Fibroblast of skin of right biceps (primary cell): ENCODE measurements at places on chromosomes 3 and 15.

- DNase-seq: peak; percentile 6
Measured at GRCh38 chr3:76888856-76889255, 151.0 kb upstream of the ROBO2 start.

GRCh38 chr15:64878705-64879104 lies 33.0 kb upstream of the ANKDD1A start:
- no peak for DNase-seq

DNA sequence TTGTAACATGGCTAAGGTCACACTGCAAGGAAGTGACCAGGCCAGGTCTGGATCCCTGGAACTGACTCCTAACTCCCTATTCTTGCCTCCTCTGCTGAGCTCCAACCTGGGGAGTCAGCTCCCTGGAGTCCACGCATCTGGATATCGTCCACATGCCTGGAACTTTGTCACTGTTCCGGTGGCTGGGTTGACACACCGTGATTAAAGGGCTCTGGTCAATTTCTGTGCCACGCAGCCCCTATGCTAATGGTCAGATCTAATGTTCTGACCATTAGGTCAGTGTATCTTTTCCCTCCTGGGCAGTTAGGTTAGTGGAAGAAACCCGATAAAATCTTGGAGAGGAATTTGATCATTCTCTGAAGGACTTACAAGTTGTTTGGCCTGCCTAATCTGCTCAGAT lies 1.6 kb upstream of the TPM1 start:
- no peak for DNase-seq

DNA sequence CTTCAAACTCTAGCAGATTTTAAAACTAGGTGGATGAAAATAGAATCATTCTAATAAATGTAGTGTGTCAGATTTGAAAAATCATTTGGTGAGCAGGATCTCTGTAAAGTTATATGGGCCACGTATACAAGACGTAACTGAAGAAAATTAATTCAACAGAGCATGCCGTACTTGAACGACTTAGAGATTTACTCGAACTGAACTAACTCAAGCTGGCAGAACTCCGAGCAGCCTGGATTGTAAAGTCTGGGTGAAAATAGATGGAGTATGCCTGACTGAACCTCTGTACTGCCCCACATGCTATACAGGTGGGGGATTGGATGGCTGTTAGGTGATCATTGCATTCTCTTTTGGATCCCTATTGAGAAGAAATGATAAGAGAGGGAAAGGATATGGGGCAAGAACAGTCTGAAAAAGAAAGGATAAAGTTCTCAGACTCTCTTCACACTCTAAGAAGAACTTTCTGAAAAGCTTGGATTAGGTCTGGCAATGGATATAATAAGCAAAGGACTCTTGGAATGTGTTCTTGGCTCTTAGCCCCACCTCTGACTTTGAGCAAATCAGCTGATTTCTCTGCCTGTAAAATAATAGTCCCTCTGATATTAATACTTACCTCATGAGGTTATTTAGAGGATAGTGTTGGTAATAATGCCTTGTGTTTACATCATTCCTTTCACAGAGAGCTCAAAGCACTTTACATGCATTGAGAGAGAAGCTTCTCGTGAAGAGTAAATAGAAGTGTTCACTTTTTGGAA lies 147.5 kb downstream of the FILIP1L start:
- DNase-seq: peak; percentile 71

DNA sequence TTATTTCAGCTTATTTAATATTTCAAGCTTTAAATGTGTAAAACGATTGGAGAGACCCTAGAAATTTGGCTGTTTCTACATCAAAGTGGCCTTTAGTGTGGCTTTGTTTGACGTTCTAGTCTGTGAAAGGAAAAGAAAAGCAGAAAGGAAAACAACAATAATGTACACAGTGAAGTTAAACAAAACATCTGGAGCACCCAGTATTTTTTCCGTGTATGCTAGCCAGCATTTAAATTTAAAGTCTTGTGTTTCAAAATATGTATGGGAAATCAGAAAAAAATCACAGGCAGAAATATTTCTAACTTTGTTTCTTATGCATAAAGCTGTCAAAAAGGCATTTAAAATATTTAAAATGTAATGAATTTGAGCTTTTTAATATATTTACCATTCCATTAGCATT lies 218.1 kb downstream of the NAALADL2 start:
- DNase-seq: no peak

GRCh38 chr3:88584451-88584850 lies 434.7 kb downstream of the C3orf38 start:
- DNase-seq: no peak

DNA sequence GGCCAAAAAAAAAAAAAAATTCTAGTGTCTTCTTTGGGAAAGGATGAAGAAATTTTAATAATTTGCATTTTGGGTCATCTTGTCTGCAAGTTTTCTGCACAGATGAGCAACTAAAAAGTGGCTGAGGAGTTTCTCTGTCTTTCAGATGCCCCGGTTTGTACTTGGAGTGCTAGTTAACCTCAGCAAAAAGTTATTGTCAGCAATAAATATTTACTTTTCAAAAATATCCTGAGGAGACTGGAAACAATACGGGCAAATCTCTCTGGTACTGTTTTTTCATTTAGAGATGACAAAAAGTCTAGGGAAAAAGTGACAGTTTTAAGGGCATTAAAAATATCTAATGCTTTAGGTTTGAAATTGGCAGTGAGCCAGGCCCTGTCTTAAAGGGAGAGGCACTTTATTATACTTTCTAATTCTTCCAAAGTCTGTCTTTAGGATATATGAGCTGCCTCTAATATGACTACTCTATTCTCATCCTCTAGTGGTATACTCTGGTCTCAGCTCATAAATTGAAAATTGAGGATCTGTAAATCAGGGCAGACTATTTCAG lies 436.0 kb upstream of the NR2F2 start:
- no peak for DNase-seq

DNA sequence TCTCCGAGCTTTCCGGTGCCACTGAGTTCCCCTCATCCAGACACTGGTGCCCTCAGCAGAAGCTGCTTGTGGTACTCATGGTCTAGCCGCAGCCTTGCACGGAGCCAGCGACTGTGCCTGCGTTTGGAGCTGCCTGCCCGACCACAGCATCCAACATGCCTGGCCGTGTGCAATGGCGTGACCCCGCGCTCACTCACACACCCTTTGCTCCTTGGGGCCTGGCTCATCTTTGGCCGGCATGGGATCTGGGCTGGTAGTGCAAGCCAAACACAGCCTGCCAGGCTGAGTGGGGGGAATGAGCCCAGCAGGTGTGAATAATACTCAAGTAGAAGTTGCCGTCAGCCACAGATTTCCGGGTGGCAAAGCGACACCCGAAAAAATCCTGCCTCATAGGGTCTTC lies 1178.7 kb upstream of the GBE1 start:
- DNase-seq: no peak

DNA sequence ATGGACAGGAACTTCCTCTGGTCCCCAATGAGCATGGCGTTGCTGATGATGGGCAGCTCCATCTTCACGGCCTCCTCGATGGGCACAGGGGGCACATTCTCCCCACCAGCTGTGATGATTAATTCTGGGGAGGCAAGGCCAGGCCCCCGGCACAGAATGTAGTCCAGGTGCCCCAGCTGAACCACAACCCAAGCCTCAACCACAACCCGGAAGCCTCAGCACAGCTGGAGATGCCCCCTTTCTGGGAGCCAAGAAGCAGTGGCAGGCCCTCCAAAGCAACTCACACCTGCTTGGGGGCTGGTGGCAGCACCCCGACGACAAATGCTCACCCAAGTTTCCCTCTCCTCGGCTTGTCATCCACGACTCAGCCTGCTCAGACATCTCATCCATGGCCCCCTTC lies 25.2 kb downstream of the IDH3A start:
- DNase-seq: no peak

DNA sequence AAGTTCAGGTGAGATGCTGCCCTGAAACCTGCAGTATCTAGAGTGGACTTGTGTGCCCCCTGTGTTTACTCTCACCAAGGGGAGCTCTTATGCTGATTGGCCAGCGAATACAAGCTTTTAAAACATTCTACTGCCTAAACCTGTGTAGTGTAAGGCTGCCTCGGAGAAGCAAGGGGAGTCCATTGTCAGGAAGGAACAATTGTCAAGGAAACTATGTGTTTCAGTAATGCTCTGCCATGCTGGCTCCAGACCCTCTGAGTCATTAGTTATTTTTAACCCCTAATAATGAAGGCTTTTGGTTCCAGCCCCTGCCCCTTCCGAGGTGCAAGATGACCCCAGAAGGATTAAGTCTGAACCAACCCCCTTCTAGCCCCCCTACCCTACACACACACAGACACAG lies 66.1 kb upstream of the CHMP2B start:
- DNase-seq: no peak

DNA sequence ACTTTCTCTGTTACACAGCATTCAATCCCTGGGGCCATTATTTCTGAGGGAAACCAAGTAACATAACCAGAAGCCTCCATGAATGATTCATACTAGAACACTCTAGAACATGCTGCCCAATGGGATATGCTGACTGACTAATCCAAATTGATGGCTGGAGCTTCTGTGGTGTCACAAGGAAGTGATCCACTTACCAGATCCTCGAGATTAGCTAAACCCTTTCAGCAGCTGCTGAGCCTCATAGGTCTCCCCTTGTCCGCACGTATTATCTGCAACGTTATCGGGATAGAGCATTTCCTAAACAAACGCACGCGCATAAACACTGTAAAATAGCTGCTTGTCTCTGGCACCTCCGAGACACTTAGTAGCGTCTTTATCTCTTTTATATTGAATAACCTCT lies 61.2 kb upstream of the PROK2 start:
- peak; percentile 12 for DNase-seq

DNA sequence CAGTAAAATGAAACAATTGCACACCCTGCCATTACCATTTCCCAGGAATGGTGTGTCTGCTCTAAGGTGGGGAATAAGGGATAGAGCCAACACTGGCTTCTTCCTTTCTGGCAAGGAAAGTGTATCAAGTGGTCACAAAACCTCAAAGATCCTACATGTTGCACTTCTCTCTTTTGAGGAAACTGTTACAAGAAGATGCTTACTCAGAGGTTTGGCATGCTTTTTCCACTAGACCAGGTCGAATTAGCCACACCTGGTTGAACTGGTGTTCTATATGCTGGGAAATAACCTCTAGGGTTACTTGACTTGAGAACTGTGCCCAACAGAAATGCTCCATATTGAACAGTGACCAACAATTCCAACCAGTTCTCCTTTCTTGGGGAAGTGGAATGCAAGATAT lies 102.9 kb downstream of the LRRN1 start:
- no peak for DNase-seq
